Sciatic nerve (tissue), 2 donors: ENCODE measurements at places on chromosomes 1 and 21. TPM values are rescaled to one million over a fixed set of nuclear protein-coding genes. Genes with fewer than 3 reads are reported as not detected.

The DDAH1 gene
- 35.7 TPM for total RNA-seq

The PGLYRP3 gene
- total RNA-seq: not detected

The TAS1R3 gene
- total RNA-seq: 0.49 TPM

The GBP7 gene
- 0.13 TPM for total RNA-seq

The OR2L13 gene
- total RNA-seq: 0.36 TPM

The ERG gene
- 41.6 TPM for total RNA-seq

The PDXK gene
- total RNA-seq: 111 TPM

The PLXNA2 gene
- total RNA-seq: 28.2 TPM

The NAXE gene
- 47.3 TPM for total RNA-seq

The SH2D1B gene
- 0.53 TPM for total RNA-seq

The GPR153 gene
- total RNA-seq: 10.6 TPM

The PLPPR5 gene
- total RNA-seq: not detected

The F13B gene
- not detected for total RNA-seq

The OPRD1 gene
- not detected for total RNA-seq

The RPL11 gene
- 1,008 TPM for total RNA-seq

The WDR64 gene
- not detected for total RNA-seq

The CNIH4 gene
- 51.3 TPM for total RNA-seq

The PTPRC gene
- total RNA-seq: 62.8 TPM

The ADGRL4 gene
- total RNA-seq: 50.1 TPM

The DCDC2B gene
- total RNA-seq: not detected

The PSEN2 gene
- 12.5 TPM for total RNA-seq

The KLF17 gene
- not detected for total RNA-seq

The AADACL4 gene
- not detected for total RNA-seq

The TMEM240 gene
- 7.1 TPM for total RNA-seq

The MRPL55 gene
- total RNA-seq: 34.2 TPM

The ZNF697 gene
- 4.9 TPM for total RNA-seq

The SLC2A5 gene
- total RNA-seq: 9.4 TPM

The SLC30A2 gene
- not detected for total RNA-seq

The S100A7 gene
- total RNA-seq: 0.85 TPM

The RPE65 gene
- total RNA-seq: not detected

The UCK2 gene
- total RNA-seq: 28.1 TPM

The C4BPA gene
- total RNA-seq: 0.27 TPM

The ALG14 gene
- total RNA-seq: 5.6 TPM

The TNFRSF18 gene
- 0.58 TPM for total RNA-seq

The ETV3L gene
- not detected for total RNA-seq

The SPATA6 gene
- total RNA-seq: 70.3 TPM

The FCGR3A gene
- 48.8 TPM for total RNA-seq

The KISS1 gene
- total RNA-seq: not detected

The TNFAIP8L2 gene
- 3.9 TPM for total RNA-seq

The NCAM2 gene
- total RNA-seq: 41.2 TPM

The MAP3K7CL gene
- 5.7 TPM for total RNA-seq

The LCE1E gene
- total RNA-seq: not detected

The GUCA2B gene
- total RNA-seq: not detected

The PTGFRN gene
- 20.4 TPM for total RNA-seq

The PARP1 gene
- total RNA-seq: 85.2 TPM
